ENCODE measurements at places on chromosomes 4 and X. TPM values are rescaled to one million over a fixed set of nuclear protein-coding genes. Genes with fewer than 3 reads are reported as not detected.

Gene ATP2B3
- total RNA-seq = not detected

Gene RBMXL3
- not detected for total RNA-seq

Gene RNF175
- not detected for total RNA-seq

Gene BEX5
- total RNA-seq = 7.0 TPM

DNA sequence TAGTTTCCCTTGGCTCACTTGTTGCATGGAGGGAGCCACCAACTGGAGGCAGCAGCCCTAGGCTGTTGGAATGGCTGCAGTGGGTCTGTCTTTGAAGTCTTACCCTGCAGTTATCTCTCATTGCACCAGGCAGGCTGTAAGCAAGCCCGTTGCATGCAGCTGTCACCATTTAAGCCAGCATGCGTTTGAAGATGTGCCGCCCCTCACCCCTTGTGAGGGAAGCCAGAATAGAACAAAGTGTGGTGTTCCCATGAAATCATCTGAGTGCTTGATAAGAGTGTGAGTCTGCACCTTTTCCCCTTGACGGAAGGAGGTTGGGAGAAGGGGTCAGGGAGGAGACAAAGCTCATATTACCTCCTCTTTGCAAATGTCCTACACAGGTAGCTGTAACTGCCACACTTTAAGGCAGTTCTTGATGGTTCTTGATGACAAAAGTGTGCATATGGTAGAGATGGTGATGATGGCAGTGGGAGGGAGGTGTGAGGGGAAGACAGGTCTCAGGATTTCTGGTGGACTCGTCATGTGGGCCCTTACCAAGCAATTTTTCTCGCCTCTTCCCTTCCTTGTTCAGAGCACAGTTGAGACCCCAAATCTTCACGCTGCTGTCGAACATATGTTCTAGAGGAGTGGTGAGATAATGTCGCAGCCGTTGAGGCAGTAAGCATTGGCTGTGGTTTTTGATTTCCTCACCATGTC, 191.4 kb upstream of the LEF1 start:
- no peaks in the 10 kb centered on the region for H3K27me3 ChIP-seq
- no peak overlapping the region for H3K4me3 ChIP-seq
- H3K27ac ChIP-seq = no peak overlapping the region
- DNase-seq = no peak
- H3K4me1 ChIP-seq = peaks cover 65% of the 10 kb centered on the region

Gene DUX4
- total RNA-seq = not detected

- no peak overlapping the region for H3K27ac ChIP-seq
- peaks cover 14% of the 10 kb centered on the region for H3K27me3 ChIP-seq
- no peak overlapping the region for H3K4me3 ChIP-seq
- H3K4me1 ChIP-seq = peaks cover 10% of the 10 kb centered on the region
- no peaks in the 10 kb centered on the region for H3K36me3 ChIP-seq
These were observed 176.8 kb downstream of the LARP7 start for GRCh38 chr4:112813790-112814189.

DNA sequence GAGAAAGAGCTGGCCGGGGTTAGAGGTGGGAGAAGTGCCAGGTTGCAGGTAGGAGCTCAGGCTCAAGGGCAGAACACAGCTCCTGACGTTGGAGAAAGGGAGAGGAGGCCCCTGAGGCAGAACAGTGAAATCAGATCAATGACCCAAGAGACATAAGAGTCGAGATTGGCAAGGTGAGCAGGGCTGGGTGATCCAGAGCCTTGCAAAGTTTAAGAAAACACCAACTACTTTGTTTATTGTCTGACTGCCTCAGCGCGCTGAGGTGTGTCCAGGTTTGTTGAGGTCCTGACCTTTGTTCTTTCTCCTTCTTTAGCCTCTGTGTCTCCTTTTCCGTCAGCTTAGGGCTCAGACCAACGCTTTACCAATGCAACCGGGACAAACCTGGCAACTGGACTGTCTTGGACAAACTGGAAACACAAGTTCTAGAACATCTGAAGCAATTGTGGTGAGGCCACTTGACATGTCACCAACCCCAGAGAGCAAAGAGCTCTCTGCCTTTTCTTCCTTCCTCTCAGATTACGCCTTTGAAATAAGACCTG, 28.3 kb downstream of the CHRNA9 start:
- H3K27ac ChIP-seq = no peak overlapping the region
- H3K4me1 ChIP-seq = no peaks in the 10 kb centered on the region
- no peak for DNase-seq
- no peaks in the 10 kb centered on the region for H3K27me3 ChIP-seq

DNA sequence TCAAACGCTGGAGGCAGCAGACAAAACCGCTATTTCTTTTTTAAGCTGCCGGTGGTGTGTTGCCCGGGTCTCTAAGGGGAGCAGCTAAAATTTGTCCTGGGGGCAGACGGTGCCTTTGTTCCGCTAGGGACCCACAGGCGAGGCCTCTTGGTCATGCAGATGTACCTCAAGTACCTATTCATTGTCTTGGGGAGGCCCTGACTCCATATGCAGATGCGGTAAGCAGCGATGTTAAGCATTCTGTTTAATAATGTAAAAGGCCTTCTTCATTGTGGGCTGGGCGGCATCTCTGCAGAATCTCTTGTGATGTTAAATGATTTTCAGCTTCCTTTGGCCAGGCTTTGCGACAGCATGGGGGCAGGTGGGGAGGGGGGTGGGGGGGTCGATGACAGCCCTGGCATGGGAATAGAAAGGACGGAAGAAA, 98.9 kb upstream of the PJA1 start:
- no peaks in the 10 kb centered on the region for H3K36me3 ChIP-seq
- peaks cover 12% of the 10 kb centered on the region for H3K27me3 ChIP-seq
- H3K27ac ChIP-seq = no peak overlapping the region
- H3K4me1 ChIP-seq = no peaks in the 10 kb centered on the region
- DNase-seq = no peak

DNA sequence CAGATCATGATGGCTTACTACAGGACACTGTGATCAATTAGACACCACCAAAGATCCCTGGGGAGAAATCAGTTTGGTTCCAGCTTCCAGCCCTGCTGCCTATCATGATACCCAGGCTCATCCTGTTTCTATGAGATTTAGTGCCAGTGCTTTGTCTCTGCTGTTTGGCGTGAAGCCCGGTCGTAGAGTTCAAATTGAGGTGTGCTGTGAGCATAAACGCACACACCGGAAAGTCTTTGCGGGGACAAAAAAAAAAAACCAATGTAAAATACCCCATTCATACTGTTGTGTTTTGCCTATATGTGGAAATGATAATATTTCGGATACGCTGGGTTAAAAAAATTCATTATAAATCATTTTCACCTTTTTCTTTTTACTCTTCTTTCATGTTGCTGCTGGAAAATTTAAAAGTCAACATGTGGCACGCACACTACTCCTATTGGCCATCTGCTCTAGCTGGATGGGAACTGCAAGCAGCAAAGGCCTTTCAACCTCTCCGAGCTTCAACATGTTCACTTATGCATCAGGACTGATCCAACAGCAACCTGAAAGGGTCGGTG, 607 bp upstream of the DKC1 start:
- peak overlapping the region; percentile 91 for H3K27ac ChIP-seq
- H3K36me3 ChIP-seq = peaks cover 23% of the 10 kb centered on the region
- H3K4me1 ChIP-seq = peaks cover 32% of the 10 kb centered on the region
- no peaks in the 10 kb centered on the region for H3K27me3 ChIP-seq
- peak overlapping the region; percentile 85 for H3K4me3 ChIP-seq

GRCh38 chrX:38233891-38234667, 13.4 kb upstream of the SRPX start:
- no peak overlapping the region for H3K4me3 ChIP-seq
- no peaks in the 10 kb centered on the region for H3K36me3 ChIP-seq
- no peak for DNase-seq
- peaks cover 5% of the 10 kb centered on the region for H3K27me3 ChIP-seq
- no peak overlapping the region for H3K27ac ChIP-seq

Gene MAGEB3
- not detected for total RNA-seq

GRCh38 chr4:138598226-138598625, 356.1 kb upstream of the SLC7A11 start:
- H3K4me3 ChIP-seq = no peak overlapping the region
- H3K27ac ChIP-seq = no peak overlapping the region
- no peak for DNase-seq
- no peaks in the 10 kb centered on the region for H3K4me1 ChIP-seq
- H3K36me3 ChIP-seq = no peaks in the 10 kb centered on the region

DNA sequence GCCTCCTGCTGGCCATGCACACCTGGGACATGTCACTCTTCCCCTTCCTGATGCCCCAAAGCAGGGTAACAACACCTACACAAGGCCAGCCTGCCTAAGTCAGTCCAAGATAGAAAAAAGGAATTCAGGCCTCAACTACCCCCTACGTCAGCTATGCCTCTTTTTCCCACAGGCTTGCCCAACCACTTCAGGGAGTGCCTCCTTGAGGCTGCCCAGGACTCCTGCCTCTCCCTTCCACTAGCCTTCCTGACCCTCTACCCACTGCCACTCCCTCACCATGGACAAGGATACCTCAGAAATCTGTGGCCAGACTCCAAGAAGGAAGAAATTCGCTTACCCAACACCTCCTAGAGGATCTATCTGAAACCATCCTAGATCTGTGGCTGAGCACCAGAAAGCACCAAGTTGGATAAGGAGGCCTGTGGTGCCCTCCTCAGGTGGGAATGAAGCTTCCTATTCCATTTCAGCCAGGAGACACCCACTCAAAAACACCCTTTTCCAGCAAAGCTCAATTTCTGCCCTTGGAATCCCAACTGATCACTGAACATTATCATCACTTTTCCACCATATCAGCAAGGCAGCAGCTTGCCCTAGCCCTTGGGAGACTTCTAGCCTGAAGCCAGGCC, 1.8 kb downstream of the KDM5C start:
- H3K4me1 ChIP-seq = peaks cover 28% of the 10 kb centered on the region
- peak overlapping the region; percentile 93 for H3K4me3 ChIP-seq
- peaks cover 15% of the 10 kb centered on the region for H3K36me3 ChIP-seq
- H3K27me3 ChIP-seq = no peaks in the 10 kb centered on the region

DNA sequence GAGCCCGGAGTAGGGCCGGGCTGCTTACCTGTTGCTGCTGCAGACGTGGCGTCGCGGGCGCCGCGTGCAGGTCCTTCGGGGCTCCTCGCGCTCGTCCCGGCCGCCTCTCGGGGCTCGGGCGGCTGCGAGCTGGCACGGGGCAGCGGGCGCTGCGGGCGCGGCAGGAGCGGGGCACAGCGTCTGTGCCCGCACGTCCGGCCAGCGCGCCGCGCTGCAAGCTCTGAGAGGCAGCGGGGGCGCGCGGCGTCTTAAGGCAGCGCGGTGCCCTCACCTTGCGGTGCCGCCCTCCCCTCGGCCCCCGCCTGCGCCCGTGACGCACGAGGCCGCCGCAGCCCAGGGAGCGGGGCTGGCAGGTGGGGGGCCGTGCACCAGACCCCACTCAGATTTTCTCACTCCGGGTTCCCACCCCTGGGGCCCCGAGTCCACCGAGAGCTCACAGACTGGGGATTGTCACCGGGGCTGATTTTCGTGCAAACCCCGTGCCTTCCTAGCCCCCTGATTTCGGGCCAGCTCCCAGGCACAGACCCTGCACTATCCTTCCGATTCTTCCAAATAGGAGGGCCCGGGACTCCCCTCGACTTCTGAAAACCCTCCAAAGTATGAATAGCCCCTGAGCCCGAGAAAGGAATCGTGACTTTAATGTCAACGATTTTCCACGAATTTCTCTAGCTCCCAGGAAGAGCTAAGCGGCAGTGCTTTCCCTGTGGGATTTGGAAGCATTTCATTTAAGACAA, at the start of gene GPR101:
TSS of gene GPR101 (minus strand) at position 222 of the 734 bp plus-strand sequence. CDS start 2,321 bp downstream, outside the sequence.
- H3K27me3 ChIP-seq = peaks cover 39% of the 10 kb centered on the region
- no peak within 1 kb of the TSS for H3K4me3 ChIP-seq
- no peak within 1 kb of the TSS for H3K27ac ChIP-seq
- DNase-seq = no peak

Gene PASD1
- total RNA-seq = not detected

Gene TRPC5OS
- total RNA-seq = not detected

GRCh38 chrX:25503826-25504225, 488.1 kb upstream of the ARX start:
- H3K27me3 ChIP-seq = no peaks in the 10 kb centered on the region
- no peaks in the 10 kb centered on the region for H3K36me3 ChIP-seq
- no peak overlapping the region for H3K27ac ChIP-seq
- H3K4me3 ChIP-seq = no peak overlapping the region

Gene MAGEB16
- total RNA-seq = not detected

DNA sequence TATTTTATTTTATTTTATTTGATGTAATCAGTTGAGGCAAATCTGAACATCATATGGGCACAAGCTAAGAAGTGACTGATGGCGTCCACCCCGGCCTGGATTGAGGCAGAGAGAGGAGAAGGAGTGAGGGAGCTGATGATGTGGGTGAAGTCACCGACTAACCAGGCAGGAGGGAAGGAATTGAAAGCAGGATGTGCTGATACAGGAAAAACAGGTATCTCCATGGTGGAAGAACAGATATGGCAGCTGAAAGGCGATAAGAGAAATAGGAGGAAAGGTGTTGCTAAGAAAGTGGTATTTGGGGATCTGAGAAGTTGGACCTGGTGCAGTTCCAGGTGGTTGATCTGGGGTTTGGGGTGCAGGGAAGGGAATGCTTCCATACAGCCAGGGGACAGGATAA, 37.6 kb upstream of the GYPB start:
- no peak for DNase-seq
- H3K27me3 ChIP-seq = no peaks in the 10 kb centered on the region
- no peak overlapping the region for H3K27ac ChIP-seq
- H3K4me3 ChIP-seq = no peak overlapping the region
- no peaks in the 10 kb centered on the region for H3K4me1 ChIP-seq

Gene SLITRK4
- total RNA-seq = not detected

Gene ARAF
- total RNA-seq = 66.4 TPM

DNA sequence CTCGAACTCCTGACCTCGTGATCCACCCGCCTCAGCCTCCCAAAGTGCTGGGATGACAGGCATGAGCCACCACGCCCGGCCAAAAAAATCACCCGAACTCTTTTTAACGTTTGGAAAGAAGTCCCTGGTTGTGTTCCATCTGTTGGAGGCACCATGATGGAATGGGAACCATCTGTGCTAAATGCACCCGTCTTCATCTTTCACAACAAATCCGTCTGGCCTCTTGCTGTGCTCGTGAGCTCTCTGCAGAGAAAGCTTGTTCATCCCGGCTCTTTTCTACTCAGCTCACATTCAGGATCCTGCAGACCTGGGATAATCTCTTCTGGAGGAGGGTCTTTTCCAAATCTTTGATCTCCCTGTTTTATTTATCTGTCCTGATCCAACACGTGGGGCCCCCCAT, 188.8 kb downstream of the CRLF2 start:
- no peaks in the 10 kb centered on the region for H3K36me3 ChIP-seq
- H3K27ac ChIP-seq = no peak overlapping the region
- peaks cover 14% of the 10 kb centered on the region for H3K4me1 ChIP-seq
- no peak for DNase-seq
- no peak overlapping the region for H3K4me3 ChIP-seq
- peaks cover 7% of the 10 kb centered on the region for H3K27me3 ChIP-seq

- no peaks in the 10 kb centered on the region for H3K4me1 ChIP-seq
- no peak overlapping the region for H3K4me3 ChIP-seq
- no peak overlapping the region for H3K27ac ChIP-seq
- H3K36me3 ChIP-seq = no peaks in the 10 kb centered on the region
These were observed 224.7 kb upstream of the DCAF8L1 start for GRCh38 chrX:28205905-28206304.

- no peaks in the 10 kb centered on the region for H3K36me3 ChIP-seq
- H3K27me3 ChIP-seq = no peaks in the 10 kb centered on the region
- DNase-seq = no peak
These were observed 8.5 kb upstream of the NXF3 start for GRCh38 chrX:103101299-103102042.

Gene ATP10D
- total RNA-seq = 3.0 TPM
